ENCODE measurements at places on chromosomes 7 and 10.

DNA sequence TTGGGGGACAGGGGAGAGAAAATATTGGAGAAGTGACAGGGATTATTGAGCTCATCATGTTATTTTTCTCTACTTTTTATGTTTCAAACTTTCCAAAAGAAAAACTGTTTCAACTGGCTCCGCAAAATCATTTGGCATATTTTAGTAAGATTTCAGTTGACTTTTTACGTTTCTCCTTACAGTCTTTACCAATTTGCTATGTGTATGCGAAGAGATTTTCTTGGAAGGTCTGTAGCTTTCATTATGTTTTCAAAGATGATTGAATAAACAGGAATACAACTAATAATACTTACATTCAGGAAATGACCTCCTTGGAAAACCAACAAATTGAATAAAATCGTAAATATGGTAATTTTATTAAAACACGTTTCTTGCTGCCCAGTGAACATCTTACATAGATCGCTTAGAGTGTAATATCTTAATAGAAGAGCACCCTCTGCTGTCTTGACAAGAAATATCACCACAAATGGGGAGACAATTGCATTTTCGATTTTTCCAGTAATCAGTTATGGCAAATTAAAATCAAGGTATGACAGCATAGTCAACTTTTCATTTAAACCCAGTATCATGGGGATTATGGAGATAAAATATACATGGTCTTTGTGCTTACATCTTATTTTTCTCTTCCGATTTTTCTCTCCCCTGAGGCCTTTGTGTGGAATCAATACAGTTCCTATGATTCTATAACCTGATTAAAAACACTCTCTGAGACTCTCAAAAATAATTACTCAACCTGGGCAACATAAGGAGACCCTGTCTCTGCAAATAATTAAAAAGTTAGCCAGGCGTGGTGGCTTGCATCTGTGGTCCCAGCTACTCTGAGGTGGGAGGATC is 43.1 kb downstream of the MBL2 start:
- DNase-seq, result peak; percentile 63

- peak; percentile 86 for DNase-seq
Measured at GRCh38 chr10:99784016-99784726, 1.7 kb downstream of the ABCC2 start.

DNA sequence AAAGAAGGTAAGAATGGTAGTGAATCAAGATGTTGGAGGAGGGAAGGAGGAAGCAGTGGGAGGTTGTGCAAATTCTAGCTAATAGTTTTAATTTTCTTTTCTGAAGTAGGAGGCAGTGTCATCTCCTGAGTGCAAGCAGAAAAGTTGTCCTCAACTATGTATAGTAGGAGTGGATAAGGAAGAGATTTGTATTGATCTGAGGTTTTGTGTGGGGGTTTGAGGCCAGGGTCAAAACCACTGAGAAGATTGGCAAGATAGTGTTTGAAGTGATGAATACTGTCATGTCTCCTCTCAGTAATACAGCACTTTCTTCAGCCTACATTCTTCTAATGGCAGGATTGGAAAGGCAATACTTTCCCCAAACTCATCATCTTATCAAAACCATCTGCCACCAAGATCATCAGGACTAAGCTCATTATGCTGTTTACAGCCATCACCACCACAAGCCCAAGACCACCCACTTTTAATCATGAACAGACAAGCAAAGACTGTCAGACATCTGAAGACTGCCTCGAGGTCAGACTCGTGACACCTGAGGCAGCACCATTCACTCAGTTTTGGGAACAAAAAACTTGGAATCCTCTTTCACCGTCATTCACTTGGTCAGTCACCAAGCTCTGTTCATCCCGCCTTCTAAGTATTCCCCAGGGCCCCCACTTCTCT is 1.5 kb upstream of the MIOS start:
- no peak for DNase-seq

DNA sequence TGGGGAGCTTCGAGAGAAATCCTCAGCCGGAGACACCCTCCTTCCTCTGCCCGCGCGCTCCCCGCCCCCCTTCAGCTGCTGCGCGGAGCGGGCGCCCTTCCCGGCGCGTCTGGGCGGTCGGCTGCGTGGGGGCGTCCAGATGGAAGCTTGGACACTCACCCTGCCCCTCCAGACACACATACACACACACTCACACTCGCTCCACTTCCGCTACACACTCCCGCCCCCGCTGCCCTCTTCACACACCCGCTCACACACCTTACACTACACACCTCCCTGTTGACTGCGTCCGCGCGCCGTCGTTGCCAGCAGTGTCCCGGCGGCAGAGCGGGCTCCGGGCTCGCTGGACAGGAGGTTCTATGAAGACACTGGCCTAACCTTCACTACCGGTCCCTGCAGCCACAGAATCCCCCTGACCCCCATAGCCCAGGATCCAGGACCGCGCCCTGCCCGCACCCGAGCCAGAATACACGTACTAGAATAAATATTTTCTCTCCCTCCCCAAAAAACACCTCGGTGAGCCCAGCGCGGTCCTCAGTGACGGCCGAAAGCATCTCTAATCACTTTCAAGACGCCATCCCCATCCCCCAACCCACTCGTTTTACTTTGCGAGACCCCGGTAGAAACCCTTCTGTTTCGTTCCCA is 1.1 kb upstream of the EGR2 start:
- DNase-seq, result no peak

GRCh38 chr10:100518761-100519241 is 860 bp downstream of the SEC31B start:
- peak; percentile 70 for DNase-seq

- DNase-seq, result no peak
Measured at GRCh38 chr7:99020413-99020715, 123.5 kb downstream of the SMURF1 start.

- DNase-seq, result no peak
Measured at GRCh38 chr7:71618278-71618677, 486.3 kb downstream of the GALNT17 start.

GRCh38 chr7:121945066-121945465 is 72.1 kb downstream of the PTPRZ1 start:
- DNase-seq, result no peak

- DNase-seq, result no peak
Measured at GRCh38 chr10:2986391-2986801, 81.0 kb upstream of the PFKP start.

GRCh38 chr7:102205915-102206314 is 80.8 kb upstream of the SH2B2 start:
- DNase-seq, result no peak

DNA sequence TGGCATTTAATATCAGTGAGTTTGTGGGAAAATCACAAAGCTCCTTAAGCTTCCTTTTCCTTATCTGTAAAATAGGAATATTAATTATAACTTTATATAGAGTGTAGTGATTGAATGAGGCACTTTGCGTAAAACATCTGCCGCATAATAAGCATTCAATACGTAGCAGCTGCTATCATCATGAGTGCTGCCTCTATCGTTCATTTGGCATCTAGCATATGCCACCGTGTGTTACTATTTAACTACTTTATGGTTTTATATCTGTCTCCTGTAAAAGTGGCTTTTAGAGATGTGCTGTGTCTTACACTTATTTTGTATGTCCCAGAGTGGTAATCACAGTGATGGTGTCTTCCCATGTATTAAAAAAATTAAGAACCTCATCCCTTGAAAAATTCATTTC is 729.6 kb downstream of the SORCS3 start:
- no peak for DNase-seq

DNA sequence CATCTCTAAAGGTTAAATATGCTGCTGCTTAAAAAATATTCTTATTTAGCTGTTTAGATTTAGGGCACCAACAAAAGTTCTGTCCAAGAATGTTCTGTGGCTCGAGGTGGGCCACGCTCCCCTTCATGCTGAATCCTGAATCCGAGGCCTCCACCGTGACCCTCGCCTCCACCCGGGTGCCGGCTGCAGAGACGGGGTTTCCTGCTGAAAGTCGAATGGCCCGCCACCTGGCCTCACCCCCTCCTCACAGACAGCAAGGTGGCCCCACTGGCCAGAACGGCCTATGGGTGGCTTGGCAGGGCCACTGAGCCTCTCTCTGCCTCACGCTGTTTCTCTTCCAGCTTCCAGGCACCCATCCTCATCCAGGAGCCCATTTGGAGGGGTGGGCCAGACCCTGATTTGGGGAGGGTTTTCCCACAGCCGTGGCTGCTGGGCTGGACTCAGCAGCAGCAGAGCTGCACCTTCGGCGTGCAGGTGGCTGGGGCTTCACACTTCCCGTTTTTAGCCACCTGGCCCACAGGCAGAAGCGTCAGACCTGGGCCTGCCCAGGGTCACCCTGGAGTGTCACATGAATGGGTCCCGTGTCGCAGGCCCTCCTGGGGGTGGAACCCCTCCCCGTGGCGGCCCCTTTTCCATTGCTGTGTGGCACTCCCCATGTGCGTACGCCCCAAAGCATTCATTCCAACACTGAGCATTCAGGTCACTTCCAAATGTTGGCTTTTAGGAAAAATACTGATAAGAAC is 26.3 kb upstream of the ADGRA1 start:
- DNase-seq, result no peak

GRCh38 chr10:78300526-78300925 is 266.9 kb downstream of the RPS24 start:
- DNase-seq, result no peak

- DNase-seq, result peak; percentile 67
Measured at GRCh38 chr10:129545261-129545660, 78.2 kb downstream of the MGMT start.

GRCh38 chr10:51770709-51771108 is 71.3 kb upstream of the CSTF2T start:
- DNase-seq, result peak; percentile 44

DNA sequence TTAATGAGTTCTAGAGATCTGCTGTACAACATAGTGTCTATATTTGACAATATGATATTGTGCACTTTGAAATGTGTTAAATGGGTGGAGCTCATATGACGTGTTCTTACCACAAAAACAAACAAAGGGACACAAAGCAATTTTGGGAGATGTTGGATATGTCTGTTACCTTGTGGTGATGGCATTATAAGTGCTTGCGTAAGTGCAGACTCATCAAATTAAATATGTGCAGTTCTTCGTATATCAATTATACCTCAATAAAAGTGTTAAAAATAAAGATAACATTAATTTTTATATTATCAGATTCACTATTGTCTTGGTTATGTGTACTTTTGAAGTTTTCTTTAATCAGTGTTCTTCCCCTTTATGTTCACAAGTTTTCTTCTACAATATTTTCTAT is 372.9 kb upstream of the COBL start:
- no peak for DNase-seq
